ENCODE measurements at places on chromosomes 11 and 22.
A peak's percentile ranks its signal among the peaks of the same experiment; 100 is the strongest.

GRCh38 chr22:49462795-49463194 is 364.9 kb downstream of the BRD1 start:
- DNase-seq, result no peak

- no peak for DNase-seq
Measured at GRCh38 chr11:128336203-128336602, 251.2 kb downstream of the ETS1 start.

DNA sequence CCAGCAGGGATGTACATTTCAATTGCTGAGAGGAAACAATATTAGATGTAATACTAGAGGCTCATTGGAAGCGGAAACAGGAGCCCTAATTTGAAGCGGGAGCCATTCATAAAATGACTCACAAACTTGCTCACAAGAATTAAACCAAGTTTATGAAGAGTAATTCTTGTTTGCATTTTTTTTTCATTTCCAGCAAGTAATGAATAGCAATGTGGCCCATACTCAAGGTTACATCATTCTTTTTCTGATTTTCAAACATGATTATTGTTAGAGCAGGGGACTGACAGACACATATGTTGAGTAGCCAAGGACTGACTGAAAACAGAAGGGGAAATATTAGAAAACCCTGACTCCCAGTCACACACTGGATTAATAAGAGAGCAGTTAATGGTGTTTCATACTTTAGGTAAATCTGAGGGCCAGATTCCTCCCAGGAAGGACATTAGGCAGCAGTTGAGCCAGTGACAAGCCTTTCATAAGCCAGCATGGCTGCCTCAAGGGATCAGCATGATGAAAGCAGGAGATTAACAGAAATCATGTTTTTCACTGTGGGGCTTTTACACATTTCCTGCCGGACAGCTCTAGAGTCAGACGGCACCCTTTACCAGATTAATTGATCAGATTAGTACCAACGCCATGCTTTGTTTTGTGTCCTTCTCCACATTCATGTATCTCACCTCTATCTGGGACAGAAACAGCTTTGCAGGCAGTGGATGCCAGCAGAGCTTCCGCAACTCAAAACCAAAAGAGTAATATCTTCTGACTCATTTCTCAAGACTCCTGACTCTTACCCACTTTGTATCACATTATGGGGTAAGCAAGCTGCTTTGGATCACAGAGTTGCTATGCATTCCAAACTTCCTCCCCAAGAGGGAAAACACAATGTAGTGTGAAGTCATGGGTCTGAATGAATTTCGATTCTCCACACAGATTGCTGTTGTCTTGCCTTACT is 831.6 kb downstream of the KCNA4 start:
- DNase-seq, result no peak

- no peak for DNase-seq
Measured at GRCh38 chr22:40690370-40690769, 11.1 kb downstream of the MCHR1 start.

GRCh38 chr11:3840004-3840869 is 522 bp downstream of the RHOG start:
- no peak for DNase-seq

DNA sequence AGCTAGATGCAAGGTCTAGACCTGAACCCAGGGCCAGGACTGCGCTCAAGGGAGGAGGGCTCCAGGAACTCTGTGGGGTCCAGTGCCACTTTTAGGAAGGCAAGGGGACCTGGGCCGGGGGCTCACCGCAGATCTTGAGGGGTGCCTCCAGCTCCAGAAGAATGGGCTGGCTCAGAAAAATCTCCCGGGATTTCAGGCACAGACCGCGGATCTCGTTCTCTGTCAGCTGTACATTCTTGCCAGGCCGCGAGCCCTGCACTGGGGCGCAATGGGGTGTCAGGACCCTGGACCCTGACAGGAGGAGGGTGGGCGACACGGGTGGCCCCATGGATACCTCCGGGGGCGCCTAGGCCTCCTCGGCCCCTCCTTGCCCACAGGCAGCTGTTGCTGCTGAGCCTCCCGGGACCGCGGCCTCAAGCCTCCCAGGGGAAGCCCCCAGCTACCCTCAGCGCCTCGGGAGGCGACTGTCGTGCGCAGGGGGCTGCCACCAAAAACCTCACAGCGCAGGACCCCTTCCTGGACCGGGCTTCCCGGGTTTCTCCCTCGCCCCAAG is 640 bp downstream of the PPP1CA start:
- DNase-seq, result no peak

DNA sequence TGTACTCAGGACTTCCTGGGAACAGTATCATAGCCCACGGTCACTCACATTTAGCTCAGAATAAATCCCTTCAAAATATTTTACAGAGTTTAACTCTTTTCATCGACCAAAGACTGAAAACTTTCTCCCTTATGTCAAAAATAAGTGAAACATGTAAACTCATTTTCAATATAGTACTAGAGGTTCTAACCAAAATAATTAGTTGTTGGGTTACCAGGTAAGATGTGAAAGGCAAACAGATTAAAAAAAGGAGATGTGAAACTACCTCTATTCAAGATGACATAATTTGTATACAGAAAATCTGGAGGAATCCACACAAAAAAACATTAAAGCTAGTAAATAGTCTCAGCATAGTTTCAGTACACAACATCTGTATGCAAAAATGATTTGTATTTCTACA is 20.3 kb downstream of the XKR3 start:
- DNase-seq, result no peak

DNA sequence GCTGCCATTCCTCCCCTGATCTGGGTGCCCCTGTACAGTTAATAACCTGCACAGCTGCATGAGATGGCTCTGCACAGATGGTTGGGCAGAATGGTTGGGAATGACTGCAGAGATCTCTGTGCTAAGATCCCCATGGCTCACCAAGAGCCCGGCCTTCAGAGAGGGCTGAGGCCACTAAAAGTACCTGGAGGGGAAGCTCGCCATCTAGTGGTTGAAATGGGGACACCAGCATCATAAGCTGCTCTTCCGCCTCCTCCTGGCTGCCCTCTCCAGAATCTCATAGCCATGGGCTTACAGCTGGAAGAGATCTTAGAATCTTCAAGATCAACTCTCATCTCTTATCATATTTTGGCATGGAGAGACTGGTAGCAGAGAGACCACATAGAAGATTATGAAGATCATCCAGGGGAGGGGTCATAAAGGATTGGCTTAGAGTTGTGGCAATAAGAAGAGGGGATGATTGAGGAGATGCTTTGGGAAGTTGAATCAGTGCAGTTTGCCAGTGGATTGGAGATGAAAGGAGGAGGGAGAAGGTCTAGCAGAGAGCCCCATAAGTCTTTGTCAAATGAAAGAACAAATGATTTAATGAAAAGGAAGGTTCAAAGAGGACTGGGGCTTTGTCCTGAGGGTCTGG is 22.0 kb upstream of the TLCD5 start:
- DNase-seq, result peak; percentile 52

Measured in stimulated activated CD8-positive, alpha-beta memory T cell treated with anti-CD3 and anti-CD28 coated beads, Interleukin-4, amount 100 ng/mL, for 24 hours (primary cell).